Stimulated activated CD8-positive, alpha-beta memory T cell treated with anti-CD3 and anti-CD28 coated beads, Interleukin-2, amount 100 ng/mL, for 1 hour (primary cell): ENCODE measurements at places on chromosomes 1 and 21.

DNA sequence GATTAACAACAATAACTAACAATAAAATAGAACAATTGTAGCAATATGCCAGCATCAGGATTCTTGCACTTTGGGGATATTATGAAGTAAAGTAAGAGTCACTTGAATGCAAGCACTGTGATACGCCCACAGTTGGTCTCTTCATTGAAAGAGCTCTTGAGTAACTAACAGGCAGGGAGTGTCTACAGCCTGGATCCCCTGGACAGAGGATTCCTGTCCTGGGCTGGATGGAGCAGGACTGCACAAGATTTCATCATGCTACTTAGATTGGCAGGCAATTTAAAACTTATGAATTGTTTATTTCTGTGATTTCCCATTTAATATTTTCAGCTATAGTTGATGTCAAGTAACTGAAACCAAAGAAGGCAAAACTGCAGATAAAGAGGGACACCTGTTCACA, 13.7 kb upstream of the KRTAP19-5 start:
- DNase-seq: no peak

GRCh38 chr1:19009126-19009881, 52.8 kb upstream of the IFFO2 start:
- DNase-seq: no peak

GRCh38 chr1:192488058-192488457, 87.5 kb upstream of the RGS1 start:
- DNase-seq: no peak

DNA sequence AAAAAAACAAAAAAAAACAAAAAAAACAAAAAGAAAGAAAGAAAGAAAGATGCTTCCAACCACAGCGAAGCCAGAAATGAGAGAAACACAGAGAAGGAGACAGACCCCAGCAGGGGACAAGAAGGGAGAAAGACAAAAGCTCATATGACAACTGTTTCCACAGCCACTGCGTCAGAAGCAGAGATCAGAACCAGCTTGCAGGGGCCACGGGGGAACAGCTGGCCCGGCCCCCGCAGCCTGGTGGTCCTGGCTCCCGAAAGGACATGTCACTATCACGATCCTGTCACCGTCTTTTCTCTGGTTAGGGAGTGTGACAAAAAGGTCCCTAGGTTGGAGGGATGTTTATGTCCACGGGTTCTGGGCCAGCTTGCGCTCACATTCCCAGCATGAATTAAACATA, 60.7 kb downstream of the ACOT7 start:
- no peak for DNase-seq

DNA sequence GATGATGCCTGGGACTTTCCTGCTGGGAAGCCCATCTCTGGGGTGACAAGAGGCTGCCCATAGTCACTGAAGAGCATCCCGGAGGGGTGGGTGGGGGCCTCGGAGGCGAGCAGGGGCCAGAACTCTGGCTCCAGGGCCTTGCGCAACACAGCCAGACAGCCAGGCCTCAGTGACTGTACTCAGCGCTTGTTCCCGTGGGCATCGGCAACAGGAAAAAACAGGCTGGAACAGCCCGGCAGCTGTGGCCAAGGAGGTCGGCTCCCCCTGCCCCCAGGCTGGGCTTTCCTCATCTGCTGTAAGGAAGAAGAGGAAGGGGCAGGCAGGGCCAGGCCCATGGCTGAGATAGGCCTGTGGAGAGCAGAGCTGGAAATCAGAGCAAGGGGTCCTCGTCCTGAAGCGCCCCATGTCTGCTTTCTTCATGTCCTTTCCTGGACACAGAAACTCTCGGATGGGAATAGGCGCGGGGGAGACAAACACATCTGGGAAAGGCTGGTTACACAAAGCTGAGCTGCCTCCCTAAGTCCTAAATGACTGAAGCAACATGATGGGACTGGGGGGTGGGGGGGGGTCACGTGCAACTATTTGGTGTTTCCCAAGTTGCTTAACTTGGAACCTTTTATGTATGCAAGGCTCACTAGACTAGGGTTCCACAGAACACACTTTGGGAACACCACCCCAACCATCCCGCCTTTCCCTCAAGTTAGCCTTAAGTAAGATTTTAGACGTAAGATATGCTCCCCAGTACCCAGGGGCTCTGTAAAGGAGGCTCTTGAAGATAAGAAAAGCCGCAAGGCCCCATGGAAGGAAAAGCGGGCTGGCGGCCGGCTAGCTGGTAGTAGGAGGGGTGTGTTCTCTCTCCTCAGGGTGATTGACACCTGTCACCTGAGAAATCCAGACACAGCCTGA, 30.7 kb downstream of the HSPG2 start:
- DNase-seq: no peak

GRCh38 chr1:32759997-32760623, 57.0 kb downstream of the YARS1 start:
- DNase-seq: no peak

- DNase-seq: no peak
Observed at GRCh38 chr1:247574236-247574635, 13.9 kb upstream of the OR2G2 start.
